ENCODE measurements at places on chromosomes 3 and 15.

GRCh38 chr3:188680605-188681004, 491.2 kb upstream of the TPRG1 start:
- DNase-seq = no peak

DNA sequence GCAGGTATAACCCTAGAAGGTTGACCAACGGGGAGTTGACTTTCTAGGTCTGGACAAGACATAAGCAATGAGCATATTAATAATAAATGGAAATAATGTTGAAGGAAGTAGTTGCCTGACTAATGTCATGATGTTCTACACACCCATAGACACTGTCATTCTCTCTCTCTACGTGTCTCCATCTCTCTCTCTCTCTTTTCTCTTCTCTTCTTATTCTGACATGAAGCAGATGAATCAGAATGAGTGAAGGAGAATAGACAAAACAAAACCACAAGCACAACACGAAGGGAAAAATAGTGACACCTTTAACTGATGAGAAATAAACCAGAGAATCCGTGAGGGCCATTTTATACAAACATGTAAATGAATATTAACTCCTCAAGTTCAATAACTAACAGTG, 26.7 kb upstream of the CCDC80 start:
- no peak for DNase-seq

GRCh38 chr15:80568876-80569605, 126.1 kb upstream of the ABHD17C start:
- DNase-seq = no peak

- DNase-seq = no peak
These were observed 43.3 kb upstream of the SIAH2 start for GRCh38 chr3:150806185-150806835.

GRCh38 chr3:126211569-126211968, 31.2 kb upstream of the ALDH1L1 start:
- no peak for DNase-seq

DNA sequence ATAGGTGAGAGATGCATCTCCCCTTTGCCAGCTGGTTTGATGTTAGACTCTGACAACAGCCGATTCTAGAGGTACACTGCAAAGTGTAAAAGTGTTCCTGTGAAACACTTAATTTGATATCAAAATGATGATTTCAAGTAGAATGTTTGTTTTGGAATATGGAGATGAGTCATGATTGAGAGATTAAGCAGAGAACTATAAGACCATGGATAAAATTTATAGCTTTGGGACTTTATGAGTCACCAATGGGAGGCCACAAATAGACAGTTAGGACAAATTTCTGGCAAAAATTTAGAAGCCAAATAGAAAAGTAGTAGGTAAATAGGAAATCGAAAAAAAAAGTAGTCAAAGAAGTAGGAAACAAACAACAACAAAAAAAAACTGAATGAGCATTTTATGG, 672.5 kb downstream of the NSUN3 start:
- peak; percentile 24 for DNase-seq

- no peak for DNase-seq
These were observed 4.2 kb downstream of the IL17RD start for GRCh38 chr3:57160765-57161538.

DNA sequence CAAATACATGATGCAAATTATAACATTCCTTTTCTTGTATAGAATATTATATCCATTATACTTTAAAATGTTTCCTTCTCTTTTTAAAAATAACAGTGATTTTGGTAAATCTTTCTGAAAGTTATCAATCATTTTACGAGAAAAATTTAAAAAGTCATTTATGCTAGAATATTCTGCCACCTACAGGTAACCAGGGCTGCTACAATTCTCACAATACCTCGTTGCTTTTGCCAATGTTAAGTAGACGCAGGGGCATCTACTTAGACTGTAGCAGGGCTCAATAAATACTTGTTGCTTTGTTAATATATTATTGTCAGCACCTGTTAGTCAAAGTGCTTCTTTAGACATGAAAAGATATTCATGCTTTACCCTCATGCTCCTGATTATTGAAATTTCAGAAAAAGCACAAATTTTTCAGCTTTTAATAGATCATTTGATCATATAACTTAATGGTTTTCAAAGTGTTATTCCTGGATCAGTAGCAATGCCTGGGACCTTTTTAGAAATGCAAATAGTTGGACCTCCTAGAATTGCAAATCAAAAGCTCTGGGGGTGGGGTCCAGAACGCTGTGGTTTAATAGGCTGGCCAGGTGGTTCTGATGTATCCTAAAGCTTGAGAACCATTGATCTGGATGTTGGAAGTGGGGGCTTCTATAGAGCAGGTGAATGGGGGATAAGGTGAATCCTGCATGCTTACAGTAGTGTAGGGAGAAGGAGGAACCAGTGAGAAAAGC, 223.6 kb upstream of the PDZRN3 start:
- peak; percentile 56 for DNase-seq

- no peak for DNase-seq
These were observed 32.6 kb downstream of the RTP4 start for GRCh38 chr3:187400756-187401155.

GRCh38 chr15:33780011-33780768, 188.1 kb upstream of the CHRM5 start:
- no peak for DNase-seq

DNA sequence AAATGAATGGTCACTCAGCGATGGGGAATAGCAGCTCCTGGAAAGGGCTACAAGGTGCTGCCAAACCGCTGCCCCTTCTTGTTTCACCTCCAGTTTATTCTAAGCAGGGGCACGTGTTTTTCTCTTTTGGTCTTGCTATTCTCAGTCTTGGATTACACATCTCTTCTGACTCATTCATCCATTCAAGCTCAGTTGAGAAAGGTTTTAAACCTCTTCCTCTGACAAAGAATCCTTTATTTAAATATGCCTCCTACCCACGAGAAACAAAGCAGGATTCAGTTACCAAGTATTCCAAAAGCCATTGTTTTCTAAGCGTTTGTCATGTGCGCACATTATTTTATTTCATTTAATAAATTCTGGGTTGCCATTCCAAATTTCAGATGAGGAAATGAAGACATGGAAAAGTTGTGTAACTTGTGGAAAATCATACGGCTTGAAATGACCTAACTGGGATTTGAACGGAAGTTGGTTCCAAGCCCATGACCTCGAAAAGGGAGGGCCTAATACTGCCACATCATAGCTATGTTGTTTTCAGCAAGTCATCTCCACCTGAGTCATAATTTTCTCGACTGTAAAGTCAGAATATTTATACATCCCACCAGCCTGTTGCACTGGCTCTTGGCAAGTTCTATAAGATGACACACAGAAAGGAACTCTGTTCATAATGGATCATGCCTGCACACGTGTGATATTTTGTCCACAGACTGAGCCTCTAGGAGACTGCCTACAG, 292.0 kb upstream of the SLCO3A1 start:
- DNase-seq = no peak

GRCh38 chr3:45659661-45660566, 29.3 kb upstream of the SACM1L start:
- peak; percentile 75 for DNase-seq

DNA sequence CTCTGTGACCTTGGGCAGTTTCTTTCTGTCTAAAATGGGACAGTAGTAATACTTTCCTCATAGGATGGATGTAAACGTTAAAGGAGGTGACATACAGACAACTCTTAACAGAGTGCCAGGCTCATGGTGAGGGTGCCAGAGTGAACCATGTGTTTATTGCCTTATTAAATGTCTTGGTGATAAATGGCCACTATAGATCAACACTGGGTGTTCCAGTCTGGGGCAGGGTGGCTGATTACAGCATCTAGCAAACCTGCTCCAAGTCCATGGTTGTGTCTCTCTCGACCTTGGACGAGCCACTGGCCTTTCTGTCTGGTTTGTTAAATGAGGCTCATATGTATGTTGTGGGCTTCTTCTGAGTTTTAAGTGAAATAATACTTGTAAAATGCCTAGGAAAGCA, 75.1 kb downstream of the TRAK1 start:
- no peak for DNase-seq

All from NCI-H82 (cell line).